Stimulated activated CD4-positive, alpha-beta T cell treated with anti-CD3 and anti-CD28 coated beads, Interleukin-15, amount 100 ng/mL, for 1 hour (primary cell): ENCODE measurements at places on chromosomes 5 and 9.

GRCh38 chr5:66515209-66515608, 81.0 kb upstream of the MAST4 start:
- no peak for DNase-seq

- no peak for DNase-seq
These were observed 159.5 kb upstream of the IL12B start for GRCh38 chr5:159489779-159490178.

DNA sequence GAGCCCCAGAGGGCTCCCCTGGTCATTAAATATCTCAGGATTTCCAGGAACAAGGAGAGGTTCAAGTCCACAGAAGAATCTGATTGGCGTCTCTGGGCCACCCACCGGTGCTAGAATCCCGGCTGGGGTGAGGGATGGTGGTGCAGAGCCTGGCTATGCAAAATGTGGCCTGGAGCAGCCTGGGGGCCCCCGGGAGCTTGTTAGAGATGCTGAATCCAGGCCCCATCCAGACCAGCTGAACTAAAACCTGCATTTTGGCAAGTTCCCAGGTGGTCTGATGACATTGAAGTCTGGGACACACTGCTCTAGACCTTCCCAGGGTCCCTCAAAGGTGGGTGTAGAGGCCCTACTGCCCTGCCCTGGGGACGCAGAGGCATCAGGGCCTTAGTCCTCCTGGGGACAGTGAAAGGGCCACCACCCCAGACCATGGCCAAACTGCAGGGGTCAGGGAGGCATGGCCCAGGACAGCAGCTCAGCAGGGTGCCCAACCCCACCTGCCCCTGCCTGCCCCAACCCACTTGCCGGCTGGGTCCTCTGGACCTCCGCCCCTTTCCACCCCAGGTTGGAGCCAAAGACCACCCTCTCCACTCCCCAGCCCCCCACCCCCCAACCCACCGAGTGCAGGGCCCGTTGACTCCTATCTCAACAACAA, 34.7 kb downstream of the ADAMTS2 start:
- DNase-seq = no peak

GRCh38 chr9:124222918-124223720, 34.6 kb upstream of the NEK6 start:
- no peak for DNase-seq

DNA sequence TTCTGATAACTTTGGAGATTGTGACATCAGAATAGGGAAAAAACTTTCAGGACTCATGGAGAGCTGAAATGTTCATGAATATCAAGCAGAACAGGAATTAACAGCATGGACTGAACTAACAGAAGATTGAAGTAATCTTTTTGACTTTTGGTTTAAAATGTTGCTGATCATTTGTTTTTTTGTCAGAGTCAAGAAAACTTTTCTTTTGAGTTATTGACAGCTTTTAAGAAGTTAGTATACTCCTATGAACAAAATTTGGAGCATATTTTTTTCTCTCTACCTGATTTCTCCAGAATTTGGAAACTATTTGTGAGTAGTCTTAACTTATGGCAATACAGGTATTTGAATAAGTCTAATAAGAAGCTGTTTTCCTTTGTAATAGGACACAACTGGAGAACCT, 244.3 kb upstream of the KLF9 start:
- DNase-seq = no peak

DNA sequence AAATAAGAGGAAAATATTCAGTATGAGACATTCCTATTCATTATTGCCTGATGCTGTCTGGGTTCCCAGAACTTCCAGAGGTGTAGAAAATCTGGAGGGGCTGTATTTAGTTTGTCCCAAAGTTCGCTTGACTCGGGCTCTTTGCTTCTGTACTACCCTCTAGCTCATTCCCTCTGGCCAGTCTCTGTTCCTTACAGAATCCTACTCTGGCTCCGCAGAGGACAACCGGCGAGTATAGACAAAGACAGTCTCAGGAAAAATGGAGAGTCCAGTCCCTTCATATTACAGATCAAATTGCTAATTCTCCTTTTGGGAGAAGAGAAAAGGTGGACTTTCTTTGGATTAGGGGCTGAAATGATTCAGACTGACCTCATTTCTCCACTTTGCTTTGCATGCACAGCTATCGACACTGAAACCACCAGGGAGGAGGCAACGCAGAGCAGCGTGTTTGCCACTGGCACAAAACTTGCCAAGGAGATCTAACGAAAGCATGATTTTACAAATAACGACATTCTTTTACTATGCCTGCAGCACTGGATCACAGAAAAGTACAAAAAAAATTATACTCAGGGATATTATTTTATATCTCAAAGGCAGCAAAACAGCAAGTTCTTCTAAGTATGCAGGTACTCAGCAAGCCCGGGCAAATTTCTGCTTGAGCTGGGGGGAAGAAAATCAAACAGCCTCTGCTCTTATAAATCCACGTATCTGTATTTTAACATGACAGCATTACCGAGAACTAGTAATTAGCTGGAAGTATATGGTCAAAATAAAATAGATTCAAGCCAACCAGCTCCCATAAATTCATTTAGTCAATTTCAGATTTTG, 279.7 kb downstream of the NPR3 start:
- DNase-seq = no peak

- DNase-seq = no peak
These were observed 51.8 kb downstream of the EHMT1 start for GRCh38 chr9:137670391-137671195.

DNA sequence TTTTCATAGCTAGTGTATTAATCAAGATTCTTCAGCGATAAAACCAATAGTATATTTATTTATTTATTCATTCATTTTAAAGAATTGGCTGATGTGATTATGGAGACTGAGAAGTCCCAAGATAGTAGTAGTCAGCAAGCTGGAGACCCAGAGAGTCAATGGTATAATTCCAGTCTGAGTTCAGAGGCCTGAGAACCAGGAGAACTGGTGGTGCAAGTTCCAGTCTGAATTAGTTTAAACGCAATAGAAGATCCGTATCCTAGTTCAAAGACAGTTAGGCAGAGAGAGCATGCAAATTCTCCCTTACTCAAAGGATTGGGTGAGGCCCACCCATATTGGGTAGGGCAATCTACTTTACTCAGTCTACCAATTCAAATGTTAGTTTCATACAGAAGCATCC, 364.2 kb upstream of the RPS23 start:
- DNase-seq = no peak

DNA sequence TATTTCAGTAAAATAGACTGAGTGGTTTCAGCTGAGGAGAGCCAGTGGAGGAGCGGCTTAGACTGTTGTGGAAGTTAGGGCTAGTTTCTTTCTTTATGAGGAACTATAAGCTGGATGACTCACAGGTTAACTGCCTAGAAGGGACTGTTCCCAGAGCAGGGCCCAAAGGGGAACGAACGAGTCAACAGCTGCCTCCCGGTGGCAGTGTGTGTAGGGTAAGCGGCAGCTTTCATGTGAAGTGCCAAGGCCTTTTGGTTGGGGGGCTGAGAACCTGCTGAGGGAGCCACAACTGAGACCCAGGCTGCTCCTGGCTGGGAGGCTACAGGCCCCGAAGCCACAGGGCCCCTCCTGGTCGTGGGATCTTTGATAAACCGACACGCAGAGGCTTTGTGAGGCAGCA, 7.0 kb downstream of the SQSTM1 start:
- peak; percentile 27 for DNase-seq

GRCh38 chr5:96344678-96345577, 88.1 kb downstream of the PCSK1 start:
- no peak for DNase-seq

DNA sequence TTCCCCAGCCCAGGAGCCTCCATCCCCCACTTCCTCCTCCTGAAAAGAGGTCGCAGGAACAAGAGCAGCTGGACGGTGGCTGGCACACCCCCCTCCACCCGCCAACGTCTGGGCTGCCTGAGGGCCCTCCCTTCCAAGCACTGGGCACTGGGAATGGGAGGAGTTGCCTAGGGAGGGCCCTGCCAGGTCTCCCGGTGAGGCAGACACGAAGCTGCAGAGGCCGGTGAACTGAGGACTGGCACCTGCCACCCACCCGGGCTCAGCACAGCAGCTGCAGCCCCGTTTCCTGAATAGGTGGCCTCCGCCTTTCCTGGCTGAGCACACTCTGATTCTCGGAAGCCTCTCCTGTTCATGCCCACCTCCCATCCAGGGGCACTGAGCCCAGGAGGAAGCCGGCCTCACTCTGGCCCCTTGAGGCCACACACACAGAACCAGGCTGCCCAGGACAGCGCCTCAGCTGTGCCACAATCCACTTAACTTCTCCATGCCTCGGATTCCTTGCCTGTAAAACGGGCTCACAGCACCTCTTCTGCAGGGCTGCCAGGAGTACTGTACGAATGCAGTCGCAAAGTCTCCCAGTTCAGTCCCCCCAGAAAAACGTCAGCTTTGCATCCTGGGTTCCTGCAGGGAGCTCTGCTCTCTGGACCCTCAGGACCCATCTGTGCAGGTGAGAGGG, 1.3 kb downstream of the NPDC1 start:
- DNase-seq = no peak

DNA sequence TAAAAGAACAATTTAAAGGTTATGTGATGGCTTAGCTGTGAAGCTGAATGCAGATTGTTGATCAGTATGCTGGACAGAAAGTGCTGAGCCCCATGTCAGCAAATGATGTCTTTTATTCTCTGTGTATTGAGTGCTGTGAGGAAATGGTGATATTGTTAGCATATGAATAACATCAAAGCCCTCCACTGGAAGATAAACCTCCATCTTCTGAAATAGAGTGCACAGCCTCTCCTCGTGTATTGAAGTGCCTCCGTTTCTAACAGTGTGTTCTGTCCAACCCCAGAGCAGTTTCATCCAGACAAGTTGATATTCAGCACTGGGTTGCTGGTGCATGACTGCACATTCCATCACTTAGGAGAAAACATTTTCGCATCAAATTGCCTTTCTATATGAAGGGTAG, 242.9 kb downstream of the CSNK1G3 start:
- no peak for DNase-seq

DNA sequence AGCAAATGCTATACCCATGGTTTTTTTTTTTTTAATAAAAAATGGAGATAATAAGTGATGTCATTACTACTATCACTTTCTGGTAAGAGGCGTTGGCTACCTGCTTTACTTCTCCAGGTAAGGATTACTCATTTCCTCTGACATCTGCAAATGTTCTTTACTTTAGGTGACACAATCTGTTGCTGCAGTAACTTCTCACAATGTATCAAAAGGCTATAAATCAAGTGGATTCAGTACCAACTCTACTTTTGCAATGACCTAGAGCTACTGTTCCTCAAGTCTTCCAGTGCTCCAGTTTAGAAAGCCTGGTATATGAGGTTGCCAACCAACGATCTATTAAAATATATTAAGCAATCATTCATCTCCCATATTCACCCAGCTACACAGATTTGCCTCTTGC, 129.1 kb downstream of the PLK2 start:
- no peak for DNase-seq

DNA sequence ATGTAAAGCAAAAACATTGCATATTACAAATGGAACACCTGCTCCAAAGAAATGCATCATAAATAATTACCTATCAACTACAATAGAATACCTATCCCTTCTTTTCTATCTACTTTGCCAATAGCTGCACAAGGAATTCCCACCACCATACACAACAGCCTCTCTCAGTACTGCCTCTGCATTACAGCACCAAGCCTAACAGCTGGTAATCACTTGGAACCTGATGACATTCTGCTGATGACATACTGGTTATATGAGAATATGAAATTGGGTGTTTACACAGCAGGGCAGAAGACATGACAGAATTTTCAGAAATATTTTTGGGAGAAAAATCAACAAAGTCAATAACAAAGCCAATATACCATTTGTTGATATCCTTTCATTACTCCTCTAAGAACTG, 43.2 kb downstream of the PSMB7 start:
- no peak for DNase-seq

DNA sequence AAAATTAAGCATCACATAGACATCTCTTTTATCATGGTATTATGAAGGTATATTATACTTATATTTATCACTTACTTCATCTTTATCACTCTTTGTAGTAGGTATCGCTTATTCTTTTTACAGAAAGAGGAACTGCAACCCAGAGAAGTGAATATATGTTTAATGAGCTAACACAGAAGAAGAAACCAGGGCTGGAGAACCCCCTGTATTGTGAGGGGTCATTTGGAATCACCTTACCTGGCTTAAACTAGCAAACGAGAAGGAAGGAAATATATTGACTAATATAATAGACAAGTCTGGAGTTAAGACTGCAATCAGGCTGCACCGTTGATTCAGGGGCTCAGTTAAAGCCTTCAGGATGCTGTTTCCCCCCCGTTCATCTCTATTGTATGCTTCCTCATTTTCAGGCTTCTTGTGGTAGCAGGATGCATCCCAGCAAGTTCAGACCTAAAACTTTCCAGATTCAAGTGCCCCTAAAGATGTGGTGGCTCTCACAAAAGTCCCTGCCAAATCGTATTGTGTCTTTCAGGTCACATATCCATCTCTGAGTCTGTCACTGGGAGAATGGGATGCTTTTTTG, 146.4 kb downstream of the GCNT1 start:
- no peak for DNase-seq

DNA sequence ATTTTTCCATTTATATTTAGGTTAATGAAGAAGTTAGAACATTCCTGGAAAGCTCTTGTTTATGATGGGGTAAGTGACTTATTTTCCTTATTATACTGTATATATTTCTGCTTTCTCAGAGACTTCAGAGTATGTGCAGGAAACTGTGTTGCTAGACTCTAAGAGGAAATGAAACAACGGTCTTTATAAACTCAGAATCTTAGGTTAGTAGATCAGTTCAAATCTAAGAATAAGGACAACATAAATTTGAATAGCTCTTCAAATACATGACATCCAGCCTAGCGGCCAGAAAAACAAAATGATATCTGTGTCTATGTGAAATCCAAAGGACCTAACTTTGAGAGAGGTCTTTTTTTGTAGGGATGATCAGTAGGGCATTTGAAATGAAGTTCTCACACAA, 94.3 kb downstream of the PRKACG start:
- no peak for DNase-seq

GRCh38 chr5:161846746-161847145, 1.2 kb upstream of the GABRA1 start:
- no peak for DNase-seq

- no peak for DNase-seq
These were observed 8.0 kb downstream of the PDCD1LG2 start for GRCh38 chr9:5518171-5518936.

DNA sequence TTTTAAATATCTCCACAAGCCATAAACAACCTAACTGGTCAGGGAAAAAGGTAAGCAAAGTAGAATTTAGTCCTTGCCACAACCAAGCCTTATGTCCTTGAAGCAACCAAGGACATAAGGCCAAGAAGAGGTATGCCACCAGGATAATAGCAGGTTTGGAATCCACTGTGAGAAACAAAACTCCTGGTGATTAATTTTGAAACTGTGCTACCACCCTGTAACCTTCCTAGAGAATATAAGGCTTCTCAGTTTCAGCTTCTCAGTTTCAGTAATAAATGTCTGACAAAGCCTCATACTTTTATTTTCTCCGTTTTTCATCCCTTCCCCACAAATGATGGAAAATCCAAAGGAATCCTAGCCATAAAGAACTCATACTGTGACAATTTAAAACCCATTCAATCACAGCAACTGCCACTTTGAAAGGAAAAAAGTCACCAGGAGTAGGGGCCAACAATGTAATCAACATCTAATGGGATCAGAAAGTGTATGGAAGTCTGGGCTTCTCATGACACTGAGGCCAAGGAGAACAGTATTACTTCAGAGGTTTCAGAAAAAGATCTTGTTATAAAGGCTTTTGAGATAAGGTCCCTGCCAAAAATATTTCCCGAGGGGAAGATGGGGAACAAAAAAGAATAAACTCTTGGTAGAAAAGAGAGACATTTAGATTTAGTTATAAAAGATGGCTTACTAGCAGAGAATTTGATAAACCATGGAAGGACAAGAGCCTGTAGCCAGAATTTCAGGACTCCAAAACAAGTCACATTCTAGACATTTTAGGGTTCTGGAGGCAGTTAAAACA, 189.2 kb downstream of the TSSK1B start:
- DNase-seq = no peak

- DNase-seq = no peak
These were observed 558 bp downstream of the GRPEL2 start for GRCh38 chr5:149345892-149346222.
